ENCODE measurements at places on chromosomes 5 and 9. TPM values are rescaled to one million over a fixed set of nuclear protein-coding genes. Genes with fewer than 3 reads are reported as not detected.

The ELOVL7 gene
- 8.1 TPM for total RNA-seq

The GPR151 gene
- not detected for total RNA-seq

The DCP2 gene
- 24.9 TPM for total RNA-seq

The PROB1 gene
- 0.78 TPM for total RNA-seq

The EPB41L4B gene
- total RNA-seq = 5.9 TPM

The OTP gene
- not detected for total RNA-seq

The PCDHA12 gene
- total RNA-seq = not detected

The MSX2 gene
- total RNA-seq = 4.8 TPM

The IL11RA gene
- total RNA-seq = 1.2 TPM

The MAMDC4 gene
- total RNA-seq = 2.6 TPM

The SLC25A2 gene
- not detected for total RNA-seq

The GRXCR2 gene
- total RNA-seq = not detected

The GFI1B gene
- not detected for total RNA-seq

The FGF18 gene
- total RNA-seq = not detected

The IRX2 gene
- total RNA-seq = 32.3 TPM

The CYFIP2 gene
- total RNA-seq = 5.6 TPM

The SPATA31D4 gene
- not detected for total RNA-seq

The FGF1 gene
- total RNA-seq = not detected

The NIPAL4 gene
- total RNA-seq = 30.4 TPM

The N4BP3 gene
- total RNA-seq = 6.1 TPM

The BHMT gene
- not detected for total RNA-seq

The TRIM36 gene
- 1.7 TPM for total RNA-seq

All from hair follicular keratinocyte (primary cell).